Myocyte (in vitro differentiated cells): ENCODE measurements at places on chromosomes 1 and 21.

GRCh38 chr21:15671188-15671587, 58.6 kb upstream of the USP25 start:
- no peak for DNase-seq

- DNase-seq: no peak
Observed at GRCh38 chr1:216183454-216183853, 239.8 kb downstream of the USH2A start.

- DNase-seq: peak; percentile 9
Observed at GRCh38 chr1:113903501-113904292, 902 bp downstream of the AP4B1 start.

- DNase-seq: no peak
Observed at GRCh38 chr1:110556471-110556807, 37.5 kb upstream of the KCNA10 start.

DNA sequence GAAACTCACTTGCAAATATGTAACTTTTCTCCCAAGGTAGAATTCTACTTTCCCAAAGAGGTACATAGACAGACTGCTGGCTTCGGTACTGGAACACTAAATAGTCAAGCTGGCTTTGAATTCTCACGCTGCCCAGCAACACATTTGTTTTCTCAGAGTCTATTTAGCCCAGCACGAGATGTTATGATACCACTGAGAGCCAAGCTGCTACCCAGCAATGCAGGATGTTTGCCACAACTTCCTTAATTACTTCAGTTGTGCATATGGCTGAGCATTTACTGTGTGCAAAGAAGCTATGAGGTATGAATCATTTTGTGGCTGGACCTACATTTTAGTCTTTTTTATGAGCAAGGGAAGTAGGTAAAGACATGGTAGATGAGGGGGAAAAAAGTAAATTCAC, 793.2 kb downstream of the PLA2G4A start:
- peak; percentile 59 for DNase-seq

- peak; percentile 90 for DNase-seq
Observed at GRCh38 chr21:43333298-43334062, 93.5 kb downstream of the SIK1 start.

GRCh38 chr1:74772945-74773344, 40.0 kb downstream of the TYW3 start:
- peak; percentile 7 for DNase-seq

GRCh38 chr21:26153758-26154157, 16.8 kb downstream of the APP start:
- no peak for DNase-seq

- peak; percentile 57 for DNase-seq
Observed at GRCh38 chr1:46547481-46548383, 3.7 kb downstream of the KNCN start.

- no peak for DNase-seq
Observed at GRCh38 chr1:108154314-108154713, 45.8 kb downstream of the SLC25A24 start.

DNA sequence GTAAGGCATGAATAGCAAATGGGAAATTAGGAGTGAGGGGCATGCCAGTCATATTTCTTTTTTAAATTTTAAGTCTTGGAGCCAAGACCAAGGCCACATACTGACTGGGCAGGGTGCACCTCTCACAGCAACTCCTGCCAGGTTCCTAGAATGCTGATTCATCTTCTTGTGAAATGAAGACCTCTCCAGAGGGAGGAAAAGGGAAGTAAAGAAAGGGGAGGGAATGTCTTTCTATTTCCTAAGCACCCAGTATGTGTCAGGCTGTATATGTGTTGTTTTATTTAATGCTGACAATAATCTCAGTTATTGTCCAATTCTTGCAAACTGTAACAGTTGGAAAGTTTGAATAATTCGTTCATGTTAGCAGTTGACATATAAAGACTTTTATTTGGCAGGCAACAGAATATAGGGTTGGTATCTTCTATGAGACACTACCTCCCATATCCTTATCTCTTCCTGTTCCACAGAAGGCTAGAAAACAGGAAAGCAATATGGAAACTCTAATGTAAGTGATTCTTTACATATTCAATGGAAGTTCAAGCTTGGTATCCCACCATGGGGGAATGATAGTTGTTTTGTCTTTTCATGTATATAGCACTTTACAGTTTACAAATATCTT, 259.1 kb upstream of the USP24 start:
- DNase-seq: no peak

DNA sequence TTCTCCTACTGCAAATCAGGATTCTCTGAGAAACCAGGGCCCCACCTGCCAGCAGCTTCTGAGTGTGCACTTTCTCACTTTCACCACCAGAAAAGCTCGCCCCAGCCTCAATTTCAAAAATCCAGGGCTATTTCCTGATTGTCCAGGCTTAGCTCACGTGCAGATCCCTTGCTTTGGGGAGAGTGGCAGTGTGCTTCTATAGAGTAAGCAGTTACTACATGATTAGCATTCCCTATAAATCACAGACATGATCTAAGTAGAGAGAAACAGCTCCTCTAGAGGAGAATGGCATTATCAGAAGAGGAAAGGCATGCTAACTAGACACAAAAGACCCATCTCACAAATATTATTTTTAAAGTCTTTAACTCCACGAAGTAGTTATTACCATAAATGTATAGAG, 456.0 kb upstream of the PKN2 start:
- DNase-seq: no peak

GRCh38 chr21:45637883-45638282, 5.6 kb upstream of the PCBP3 start:
- no peak for DNase-seq

- no peak for DNase-seq
Observed at GRCh38 chr1:167429612-167430011, 88.7 kb downstream of the CD247 start.

- no peak for DNase-seq
Observed at GRCh38 chr1:208209286-208209685, 34.9 kb downstream of the PLXNA2 start.

- DNase-seq: no peak
Observed at GRCh38 chr1:241714321-241715218, 62.5 kb downstream of the WDR64 start.

GRCh38 chr1:113684153-113684541, 75.1 kb downstream of the PHTF1 start:
- peak; percentile 82 for DNase-seq

DNA sequence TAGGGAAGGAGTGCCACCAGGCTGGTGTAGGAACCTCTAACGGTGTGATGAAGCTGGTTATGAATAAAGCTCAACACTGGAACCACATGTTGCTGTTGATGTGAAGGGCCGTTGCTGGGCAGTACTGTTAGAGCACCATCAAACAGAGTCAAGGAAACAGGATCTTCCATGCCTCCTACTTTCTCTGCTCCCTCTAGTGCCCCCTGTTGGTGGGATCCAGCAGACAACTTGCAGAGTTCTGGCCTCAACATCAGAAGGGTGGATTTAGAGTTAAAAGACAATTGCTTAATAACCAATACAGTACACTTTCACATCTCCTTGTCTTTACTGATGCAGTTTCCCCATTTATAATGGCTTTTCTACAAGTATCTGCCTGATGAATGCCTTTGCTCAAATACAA, 336.4 kb downstream of the NTNG1 start:
- DNase-seq: no peak

- no peak for DNase-seq
Observed at GRCh38 chr1:156741481-156741983, 644 bp upstream of the MRPL24 start.

GRCh38 chr1:37846647-37847339, 12.6 kb downstream of the MTF1 start:
- DNase-seq: no peak

- peak; percentile 22 for DNase-seq
Observed at GRCh38 chr1:214187121-214187900, 93.6 kb upstream of the SMYD2 start.

- peak; percentile 92 for DNase-seq
Observed at GRCh38 chr1:16396591-16396990, 29.5 kb downstream of the SZRD1 start.

DNA sequence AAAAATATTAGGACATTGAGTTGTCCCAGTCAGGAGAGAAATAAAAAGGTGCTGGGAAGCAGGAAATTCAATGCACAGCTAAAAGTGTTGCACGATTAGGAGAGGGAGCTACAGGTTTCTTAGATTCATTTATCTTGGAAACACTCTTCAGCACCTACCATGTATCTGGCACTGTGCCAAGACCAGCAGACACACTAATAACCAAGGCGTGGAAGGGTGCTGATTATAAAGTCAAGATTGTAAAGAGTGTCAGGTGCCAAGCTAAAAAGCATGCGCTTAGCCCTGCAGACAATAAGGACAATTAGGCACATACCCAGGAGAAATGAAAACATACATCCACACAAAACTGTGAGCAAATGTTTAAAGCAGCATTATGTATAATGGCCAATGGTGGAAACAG, 129.9 kb downstream of the DSCAM start:
- no peak for DNase-seq

DNA sequence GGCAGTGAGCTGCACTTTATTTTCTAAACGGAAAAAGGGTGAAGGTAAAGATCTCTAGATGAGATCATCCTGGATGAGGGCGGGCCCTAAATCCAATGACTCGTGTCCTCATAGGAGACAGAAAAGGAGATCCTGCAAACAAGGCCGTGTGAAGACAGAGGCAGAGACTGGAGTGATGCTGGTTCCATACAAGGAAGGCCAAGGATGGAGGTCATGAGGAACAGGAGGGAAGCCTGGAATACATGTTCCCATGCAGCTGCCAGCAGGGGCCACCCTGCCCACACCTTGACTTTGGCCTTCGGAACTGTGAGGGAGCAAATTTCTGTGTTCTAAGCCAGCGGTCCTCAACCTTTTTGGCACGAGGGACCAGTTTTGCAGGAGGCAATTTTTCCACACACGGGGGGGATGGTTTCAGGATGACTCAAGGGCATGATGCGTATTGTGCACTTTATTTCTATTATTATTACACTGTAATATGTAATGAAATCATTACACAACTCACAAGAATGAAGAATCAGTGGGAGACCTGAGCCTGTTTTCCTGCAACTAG, 94.3 kb downstream of the PSMG1 start:
- no peak for DNase-seq

DNA sequence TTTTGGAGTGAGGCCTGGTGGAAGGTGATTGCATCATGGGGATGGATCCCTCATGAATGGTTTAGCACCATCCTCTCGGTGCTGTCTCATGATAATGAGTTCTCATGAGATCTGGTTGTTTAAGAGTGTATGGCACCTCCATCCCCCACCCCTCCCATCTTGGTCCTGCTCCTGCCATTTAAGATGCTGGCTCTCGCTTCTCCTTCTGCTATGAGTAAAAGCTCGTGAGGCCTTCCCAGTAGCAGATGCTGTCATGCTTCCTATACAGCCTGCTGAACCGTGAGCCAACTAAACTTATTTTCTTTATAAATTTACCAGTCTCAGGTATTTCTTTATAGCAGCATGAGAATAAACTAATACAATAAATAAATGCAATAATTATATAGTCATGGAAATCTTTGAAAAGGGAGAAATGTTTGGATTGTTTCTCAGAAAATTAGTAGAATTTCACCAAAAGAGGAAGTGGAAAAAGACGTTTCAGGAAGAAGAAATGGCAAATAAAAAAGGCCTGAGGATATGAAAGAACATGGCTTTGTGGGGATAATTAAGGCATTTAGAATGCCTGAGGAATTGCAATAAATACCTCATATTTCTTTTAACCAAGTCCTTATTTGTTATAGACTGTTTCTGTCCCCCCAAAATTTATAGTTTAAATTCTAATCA, 451.2 kb upstream of the ADGRL4 start:
- no peak for DNase-seq

- no peak for DNase-seq
Observed at GRCh38 chr1:213988507-213989001, 781 bp downstream of the PROX1 start.

- DNase-seq: no peak
Observed at GRCh38 chr1:221071777-221072176, 192.5 kb downstream of the HLX start.

DNA sequence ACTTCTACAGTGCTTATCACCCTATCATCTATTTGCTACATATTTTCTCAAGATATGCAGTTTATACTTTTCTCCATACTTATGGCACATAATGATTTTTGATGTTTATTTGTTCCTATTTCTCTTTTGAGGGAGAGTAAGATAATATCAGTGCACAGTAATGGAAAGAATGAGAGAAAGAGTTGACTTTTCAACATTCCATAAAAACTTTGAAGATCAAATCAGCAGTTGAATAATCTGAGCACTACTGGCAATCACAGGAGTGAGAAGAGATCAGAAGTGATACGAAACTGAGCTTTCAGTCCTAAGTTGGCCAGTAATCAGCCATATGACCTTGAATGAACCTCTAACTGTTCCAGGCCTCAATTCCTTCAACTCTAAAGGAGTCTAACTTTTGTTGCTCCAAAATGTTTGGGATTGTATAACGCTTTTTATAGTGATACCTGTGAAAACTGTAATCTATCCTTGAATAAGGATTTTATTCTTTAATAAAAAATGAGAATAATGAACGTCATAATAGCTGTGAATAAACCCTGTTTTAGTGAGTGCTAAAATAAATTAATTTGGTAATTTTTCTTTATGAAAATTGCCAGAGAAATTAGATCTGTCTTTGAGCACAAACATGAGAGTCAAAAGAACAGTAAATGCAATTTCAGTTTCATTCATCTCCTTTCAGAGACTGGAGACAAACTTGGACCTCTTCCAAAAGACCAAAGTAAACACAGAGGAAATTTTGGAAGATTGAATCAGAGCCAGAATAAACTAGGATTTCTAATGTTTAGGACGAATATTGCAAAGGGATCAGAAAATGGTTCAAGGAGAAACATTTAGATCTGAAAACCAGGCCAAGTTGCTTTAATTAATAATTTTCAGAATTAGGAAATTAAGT, 309.9 kb downstream of the ADGRL2 start:
- no peak for DNase-seq

- peak; percentile 71 for DNase-seq
Observed at GRCh38 chr1:178310685-178311105, 186.1 kb downstream of the CLEC20A start.
